ENCODE measurements at places on chromosomes 2 and 18.

- peak; percentile 23 for DNase-seq
Measured at GRCh38 chr2:151946899-151947812, 118.9 kb upstream of the ARL5A start.

DNA sequence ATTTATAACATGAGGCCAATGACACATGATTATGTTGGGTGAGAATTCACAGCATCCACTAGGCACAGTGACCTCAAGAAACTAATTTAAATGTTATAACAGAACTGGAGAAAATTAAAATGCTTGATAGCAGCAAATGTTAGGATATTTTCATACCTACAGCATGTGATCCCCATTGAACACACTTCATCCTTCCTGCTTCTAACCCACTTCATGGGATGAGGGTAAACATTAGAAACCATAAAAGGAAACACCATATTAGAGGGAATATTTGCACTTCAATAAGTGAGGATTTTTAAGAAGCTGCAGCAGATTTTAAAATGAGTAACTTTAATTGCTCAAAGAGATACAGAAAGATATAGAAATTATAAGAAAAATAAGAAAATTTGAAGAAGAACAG is 117.1 kb downstream of the FSHR start:
- no peak for DNase-seq

GRCh38 chr2:232008907-232009638 is 47.6 kb downstream of the DIS3L2 start:
- no peak for DNase-seq

GRCh38 chr18:75358928-75359327 is 68.6 kb downstream of the SMIM21 start:
- no peak for DNase-seq

GRCh38 chr18:6521803-6522418 is 107.2 kb upstream of the L3MBTL4 start:
- peak; percentile 9 for DNase-seq

DNA sequence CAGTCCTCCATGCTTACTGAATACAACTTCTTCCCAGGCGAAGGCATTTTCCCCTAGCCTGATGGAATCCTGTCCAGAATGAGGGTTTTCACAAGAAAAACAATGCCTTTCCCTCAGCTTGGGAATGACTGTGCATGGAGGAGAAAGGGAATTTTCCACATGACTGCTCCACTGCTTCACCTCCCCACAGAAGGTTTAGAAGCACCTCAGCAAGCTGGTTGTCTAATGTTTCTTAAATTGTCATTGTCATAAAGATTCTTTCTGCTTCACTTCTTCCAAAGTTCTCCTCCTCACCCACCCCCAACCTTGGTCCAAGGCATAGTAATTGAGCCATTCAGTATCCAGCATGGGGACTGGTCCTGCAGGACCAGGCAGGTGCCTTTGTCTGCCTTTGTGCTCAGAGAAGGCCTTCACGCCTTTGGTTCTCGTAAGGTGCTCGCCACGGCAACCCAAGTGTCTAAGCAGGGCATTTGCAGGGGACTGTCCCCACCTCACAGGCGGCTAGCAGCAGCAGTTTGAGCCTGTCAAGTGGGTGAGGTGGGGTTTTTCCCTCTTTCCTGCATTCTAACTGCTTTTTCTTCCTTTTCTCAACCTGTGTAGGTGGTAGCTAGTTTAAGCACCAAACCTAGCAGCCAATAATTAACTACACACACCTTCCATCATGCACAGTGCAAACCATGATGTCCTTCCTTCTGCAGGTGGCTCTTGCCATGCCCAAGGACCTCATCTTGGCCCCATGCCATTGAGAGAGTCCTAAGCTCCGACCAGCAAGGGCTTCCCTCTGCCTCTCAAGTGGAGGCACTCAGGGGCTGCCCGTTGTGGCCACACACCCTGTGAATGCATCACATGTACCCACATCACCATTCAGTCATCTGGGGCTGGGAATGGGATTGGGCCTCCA is 65.7 kb upstream of the BCL2L11 start:
- DNase-seq = peak; percentile 53
